ENCODE measurements at places on chromosomes 3 and 15.

GRCh38 chr3:157919319-157919887 lies 186.8 kb downstream of the SHOX2 start:
- DNase-seq: no peak

DNA sequence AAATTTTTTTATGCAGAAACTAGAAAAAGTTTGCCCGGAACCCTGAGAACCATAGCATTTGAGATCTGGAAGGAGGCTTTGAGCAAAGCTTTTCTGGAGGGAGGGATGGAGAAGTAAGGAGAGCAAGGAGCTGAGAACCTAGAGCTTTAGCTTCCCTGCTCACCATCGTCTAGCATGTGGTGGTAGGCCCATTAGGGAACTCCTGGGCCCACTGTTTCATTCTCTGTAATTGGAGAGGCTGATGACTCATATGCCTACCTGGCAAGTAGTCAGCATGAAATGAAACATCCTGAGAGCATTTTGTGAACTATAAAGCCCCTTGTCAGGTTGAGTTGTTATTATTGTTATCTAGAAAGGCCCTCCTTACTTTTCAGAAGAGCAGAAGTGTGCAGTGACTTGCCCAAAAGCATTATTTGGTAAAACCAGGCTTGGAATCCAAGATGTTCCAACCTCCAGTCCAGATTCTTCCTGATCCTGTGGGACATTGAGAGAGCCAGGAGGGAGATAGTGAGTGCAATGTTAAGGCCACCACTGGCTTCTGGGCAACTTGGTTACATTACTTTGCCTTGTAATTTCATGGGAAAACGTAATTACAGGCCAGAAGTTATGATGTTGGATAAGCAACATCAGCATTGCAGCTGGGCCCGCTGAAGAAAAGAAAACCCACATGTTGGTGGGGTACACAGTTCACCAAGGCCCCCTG lies 104.5 kb upstream of the BFSP2 start:
- no peak for DNase-seq

DNA sequence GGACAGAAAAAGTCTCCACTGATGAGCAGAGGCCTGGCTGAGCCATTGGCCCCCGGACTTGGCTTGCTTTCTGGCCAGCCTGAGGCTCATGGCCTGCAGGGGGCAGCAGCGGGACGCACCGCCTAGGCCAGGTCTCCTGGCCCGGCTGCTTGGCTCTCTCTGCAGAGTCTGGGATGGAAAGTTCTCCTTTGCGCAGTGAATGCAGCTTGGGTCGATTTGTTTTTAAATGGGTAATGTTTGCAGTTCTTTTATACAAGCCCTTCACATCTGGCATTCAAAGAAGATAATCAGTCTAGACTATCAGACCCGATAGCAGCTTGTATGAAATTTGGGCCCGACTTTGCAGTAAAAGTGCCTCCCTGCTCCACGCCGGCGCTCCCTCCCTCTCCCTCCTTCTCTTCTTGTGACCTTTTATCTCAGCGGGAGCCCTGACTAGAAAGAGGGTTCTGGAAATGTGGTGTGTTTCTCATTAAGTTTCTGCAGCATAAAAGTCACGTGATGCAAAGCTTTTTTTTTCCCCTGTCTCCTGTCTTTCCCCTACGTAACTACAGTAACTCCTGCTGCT lies 59.9 kb downstream of the ZNF621 start:
- DNase-seq: peak; percentile 86

DNA sequence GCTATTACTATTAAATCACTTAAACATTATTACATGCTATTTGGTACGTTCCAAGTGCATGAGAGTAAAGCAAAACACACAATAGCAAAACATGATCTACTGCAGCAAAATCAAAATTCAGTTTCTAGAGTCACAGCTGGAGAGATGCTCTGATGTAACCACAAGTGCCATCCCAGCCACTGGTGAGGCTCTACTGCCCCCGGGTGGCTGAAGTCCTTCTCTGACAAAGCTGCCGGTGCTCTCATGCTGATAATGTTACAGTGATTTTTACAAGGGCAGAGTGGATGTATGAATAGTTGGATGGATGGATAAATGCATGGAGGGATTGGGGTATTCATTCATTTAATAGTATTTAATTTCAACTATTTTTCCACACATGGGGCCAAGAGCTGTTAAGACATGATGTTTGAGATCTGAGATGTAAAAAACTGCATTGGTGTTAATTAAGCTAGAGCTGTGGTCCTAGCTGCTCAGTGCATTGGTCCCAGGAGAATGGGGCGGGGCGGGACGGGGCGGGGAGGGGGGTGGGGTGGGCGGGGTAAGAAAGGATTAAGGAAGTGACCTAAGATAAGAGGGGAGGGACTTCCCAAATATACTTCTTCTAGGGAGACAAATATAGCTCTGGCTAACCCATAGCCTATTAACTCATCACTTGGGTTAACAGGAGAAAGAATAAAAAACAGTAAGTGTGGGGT lies 5.3 kb upstream of the SPESP1 start:
- peak; percentile 83 for DNase-seq

- no peak for DNase-seq
Measured at GRCh38 chr15:35327789-35328188, 218.2 kb downstream of the DPH6 start.

GRCh38 chr3:189212681-189213080 lies 40.9 kb downstream of the TPRG1 start:
- DNase-seq: no peak

- peak; percentile 66 for DNase-seq
Measured at GRCh38 chr3:144643771-144644198, 672.2 kb downstream of the DIPK2A start.

GRCh38 chr3:11641316-11641682 lies 2.4 kb downstream of the VGLL4 start:
- DNase-seq: no peak
